Stimulated activated CD8-positive, alpha-beta memory T cell treated with anti-CD3 and anti-CD28 coated beads, Interleukin-2, amount 100 ng/mL, for 48 hours (primary cell): ENCODE measurements at places on chromosomes 1 and 21.

GRCh38 chr1:19737104-19737825 is 62.5 kb downstream of the TMCO4 start:
- DNase-seq = no peak

- DNase-seq = no peak
Measured at GRCh38 chr1:42689912-42690311, 7.7 kb downstream of the YBX1 start.

GRCh38 chr1:76725864-76726619 is 141.2 kb upstream of the ST6GALNAC5 start:
- DNase-seq = no peak

DNA sequence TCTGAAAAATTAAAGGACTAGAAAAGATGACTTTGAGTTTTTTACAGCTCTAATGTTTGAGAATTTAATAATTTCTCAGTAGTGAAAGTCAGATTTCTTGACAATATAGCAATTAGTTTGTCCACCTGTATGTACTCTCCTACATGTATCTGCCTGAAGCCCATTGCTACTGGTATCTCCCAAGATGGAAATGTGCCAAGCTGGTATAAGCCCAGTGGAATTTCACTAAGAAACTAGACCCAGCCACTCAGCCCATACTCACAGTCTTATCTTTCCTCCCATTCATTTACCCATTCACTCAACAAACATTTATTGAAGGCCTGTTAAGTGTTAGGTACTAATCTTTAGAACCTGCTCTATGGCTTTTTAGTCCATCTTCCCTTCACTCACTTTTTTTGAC is 21.6 kb upstream of the TRIM45 start:
- no peak for DNase-seq

GRCh38 chr1:32797456-32797855 is 19.7 kb downstream of the YARS1 start:
- DNase-seq = no peak

- no peak for DNase-seq
Measured at GRCh38 chr1:176541663-176542062, 78.7 kb downstream of the PAPPA2 start.

DNA sequence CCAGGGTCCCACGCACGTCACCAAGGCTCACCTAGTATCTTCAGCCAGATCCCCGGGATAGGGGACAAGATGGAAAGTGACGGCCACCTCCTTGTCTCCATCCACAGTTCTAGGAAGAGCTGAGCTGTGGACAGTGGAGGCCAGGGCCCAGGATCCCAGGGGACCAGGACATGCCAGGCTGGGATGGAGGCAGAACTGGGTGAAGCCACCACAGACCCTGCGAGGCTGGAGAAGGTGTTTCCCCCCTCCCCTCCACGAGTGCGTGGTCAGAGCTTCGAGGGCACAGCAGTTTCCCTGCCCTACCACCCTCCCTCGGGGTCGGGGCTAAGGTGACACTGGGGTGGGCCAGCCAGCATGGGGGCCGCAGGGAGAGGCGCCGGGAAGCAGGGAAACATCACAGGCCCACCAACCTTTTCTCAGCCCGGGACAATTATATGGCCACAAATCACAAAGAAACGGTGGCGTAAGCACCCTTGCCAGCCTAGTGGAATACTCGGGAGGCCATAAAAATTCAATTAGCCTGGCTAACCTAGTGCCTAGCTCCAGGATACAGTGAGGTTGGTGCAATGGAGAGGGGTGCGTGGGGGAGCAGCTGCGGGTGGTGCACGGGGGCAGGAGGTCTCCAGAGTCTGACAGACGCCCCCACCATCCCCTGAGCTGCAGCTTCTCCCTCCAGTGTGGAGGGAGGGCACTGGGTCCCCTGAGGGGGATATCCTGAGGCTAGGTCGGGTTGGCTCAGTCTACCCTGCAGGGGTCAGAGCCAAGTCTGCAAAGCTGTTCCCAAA is 13.4 kb downstream of the DRAXIN start:
- DNase-seq = no peak

DNA sequence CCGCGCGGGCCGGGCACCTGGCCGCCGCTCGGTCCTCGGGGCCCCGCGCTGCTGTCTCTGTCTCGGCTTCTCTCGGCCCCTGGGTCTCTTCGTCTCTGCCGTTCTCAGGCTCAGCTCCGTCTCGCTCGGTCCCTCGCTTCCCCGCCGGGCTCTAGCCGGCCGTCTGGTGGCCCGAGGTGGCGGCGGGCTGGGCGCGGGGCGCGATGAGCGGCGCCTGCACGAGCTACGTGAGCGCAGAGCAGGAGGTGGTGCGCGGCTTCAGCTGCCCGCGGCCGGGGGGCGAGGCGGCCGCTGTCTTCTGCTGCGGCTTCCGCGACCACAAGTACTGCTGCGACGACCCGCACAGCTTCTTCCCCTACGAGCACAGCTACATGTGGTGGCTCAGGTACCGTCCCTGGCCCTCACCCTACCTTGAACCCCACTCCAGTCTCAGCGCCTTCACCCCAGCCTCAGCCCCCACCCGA is 355 bp downstream of the SHISAL2A start:
- no peak for DNase-seq

DNA sequence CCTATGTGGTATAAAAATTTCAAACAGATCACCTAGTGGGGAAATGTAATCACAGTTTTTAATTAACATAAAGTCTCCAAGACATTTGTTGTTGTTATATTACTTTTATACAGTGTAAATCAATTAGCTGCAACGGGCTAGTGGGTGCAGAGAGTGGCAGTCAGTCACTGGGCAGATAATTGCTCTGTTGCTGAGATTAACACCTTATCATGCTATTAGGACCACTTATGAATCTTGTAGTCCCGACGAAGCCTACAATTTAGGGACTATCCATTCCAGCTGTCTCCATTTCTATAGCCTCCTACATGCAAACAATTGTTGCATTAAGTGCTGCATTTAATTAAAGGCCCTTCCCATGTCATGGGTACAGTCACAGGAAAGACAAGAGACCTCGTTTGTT is 158.9 kb upstream of the PROX1 start:
- DNase-seq = no peak

DNA sequence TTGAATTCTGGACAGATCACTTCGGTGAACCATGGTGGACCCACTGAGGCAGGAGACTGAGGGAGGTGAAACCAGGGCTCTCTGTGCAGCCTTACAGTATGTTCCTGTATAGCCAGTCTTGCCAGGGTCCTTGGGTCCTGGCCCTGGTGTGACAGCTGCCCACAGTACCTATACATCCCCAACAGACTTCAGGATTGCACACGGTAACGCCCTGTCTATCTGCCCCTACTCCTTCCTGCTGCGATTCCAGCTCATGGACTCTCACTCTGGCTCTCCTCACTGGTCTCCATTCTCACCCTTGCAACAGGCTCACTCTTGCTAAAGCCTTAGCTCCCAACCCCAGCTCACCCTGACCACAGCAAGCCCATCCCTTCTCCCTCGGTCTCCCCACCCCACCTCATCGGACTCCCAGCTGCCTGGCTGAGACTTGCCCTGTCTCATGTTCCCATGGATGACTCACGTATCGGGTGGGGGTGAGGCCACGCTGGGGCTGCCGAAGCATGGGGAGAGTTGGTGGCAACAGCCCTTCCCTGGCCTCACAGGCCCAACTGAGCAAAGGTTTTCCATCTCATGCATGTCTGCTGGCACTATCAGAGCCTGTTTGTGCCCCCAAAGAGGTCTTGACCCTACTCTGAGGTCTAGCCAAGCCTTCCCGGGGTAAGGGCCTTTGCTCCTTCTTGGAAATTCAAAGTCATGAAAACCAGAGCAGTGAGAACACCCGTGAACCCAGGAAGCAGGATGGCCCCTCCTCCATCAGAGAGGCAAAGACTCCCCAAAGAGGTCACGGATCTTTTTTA is 7.1 kb downstream of the PHLDA3 start:
- no peak for DNase-seq

DNA sequence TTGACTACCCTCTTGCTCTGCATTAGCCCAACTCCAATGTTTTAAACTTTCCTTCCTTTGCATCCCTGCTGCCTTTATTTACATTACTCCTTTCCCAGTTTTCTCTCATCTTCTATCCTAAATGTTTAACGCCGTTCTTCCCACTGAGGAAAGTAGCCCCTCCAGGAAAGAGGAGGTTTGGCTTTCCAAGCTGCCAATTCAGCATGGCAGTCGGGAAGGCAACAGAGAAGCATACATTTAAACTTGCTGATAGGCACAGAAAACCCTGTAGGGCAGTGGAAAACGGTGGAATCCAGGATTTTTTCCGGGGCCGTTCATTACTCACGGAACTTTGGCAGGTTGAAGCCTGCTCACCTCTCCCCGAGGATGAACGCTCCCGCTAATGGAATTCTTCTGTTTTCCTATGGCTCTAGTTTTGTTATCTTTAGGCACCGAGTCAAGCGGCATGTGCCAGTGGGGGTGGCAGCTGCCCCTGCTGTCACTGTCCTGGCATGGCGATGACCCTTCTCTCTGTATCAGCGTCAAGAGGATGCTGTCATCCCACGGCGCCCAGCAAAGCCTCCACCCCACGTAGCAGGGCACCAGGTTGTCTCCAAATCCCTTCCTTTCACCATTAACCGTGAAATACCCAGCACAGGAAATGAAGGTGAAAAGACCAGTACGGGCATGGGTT is 48.3 kb downstream of the ZBTB18 start:
- no peak for DNase-seq

DNA sequence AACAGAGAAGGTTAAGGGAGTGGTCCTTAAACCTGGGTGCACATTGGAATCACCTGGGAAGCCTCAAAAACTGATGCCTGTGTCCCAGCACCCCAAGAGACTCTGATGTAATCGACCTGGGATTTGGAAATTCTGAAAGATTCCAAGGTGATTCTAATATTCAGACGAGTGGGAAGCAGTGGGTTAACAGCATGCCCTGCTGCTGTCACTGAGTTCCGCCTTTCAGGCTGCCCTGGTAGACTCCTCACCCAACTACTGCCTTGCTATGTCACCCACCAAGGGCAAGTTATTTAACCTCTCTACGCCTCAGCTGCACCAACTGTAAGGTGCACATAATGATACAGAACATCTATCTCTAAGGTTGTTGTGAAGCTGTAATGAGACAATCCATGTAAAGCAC is 59.2 kb downstream of the CD34 start:
- DNase-seq = no peak

GRCh38 chr1:116762781-116763115 is 8.5 kb downstream of the CD2 start:
- DNase-seq = no peak

DNA sequence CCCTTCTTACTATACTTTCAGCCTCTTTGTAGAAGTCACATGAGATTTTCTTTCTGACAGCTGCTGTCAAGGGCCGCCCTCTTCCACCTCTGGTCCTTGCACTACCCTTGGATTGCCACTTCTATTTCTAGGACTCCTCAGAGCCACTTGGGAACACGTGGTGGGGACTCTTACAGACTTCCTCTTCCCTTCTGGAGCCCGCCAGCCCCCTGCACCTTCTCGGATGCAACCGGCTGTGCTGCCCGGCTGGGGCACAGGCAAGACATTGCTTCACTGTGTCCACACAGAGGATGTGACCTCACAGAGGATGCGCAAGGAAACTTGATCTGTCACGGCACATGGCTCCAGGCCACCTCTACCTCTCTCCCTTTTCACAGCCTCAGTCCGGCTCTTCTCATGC is 2.4 kb upstream of the IKBKE start:
- DNase-seq = no peak
